Karpas-422 (cell line): ENCODE measurements at places on chromosomes 2 and 18. TPM values are rescaled to one million over a fixed set of nuclear protein-coding genes. Genes with fewer than 3 reads are reported as not detected.

GRCh38 chr2:111091811-111092211 is 28.9 kb upstream of the BCL2L11 start:
- no peak for DNase-seq

DNA sequence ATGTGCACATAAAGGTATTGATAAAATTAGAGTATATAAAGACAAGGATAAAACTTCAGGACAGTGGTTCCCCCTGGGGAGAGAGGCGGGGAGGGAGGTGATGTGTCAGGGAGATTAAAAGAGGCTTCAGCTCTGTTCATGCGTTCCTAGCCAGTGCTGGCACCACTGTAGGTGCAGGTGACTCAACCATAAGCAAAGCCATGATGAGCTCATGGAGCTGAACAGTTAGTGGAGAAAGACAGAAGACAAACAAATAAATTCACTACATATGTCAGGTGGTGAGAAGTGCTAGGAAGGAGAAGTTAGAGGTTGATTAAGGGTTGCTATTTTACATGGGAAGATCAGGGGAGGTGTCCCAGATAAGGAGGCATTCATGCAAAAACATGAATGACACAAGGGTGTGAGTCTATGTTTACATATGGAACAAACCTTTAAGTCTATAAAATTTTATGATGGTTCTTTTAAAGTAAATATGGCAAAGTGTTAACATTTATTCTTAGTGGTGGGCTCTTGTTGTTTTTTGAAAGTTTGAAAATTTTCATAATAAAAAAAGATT is 136.0 kb downstream of the ANKRD44 start:
- DNase-seq, result no peak

Gene MOCOS
- not detected in 2 replicates for total RNA-seq

Gene PRKAG3
- total RNA-seq, result not detected in 2 replicates

- no peak for DNase-seq
Observed at GRCh38 chr18:58168993-58169392, 125.0 kb downstream of the NEDD4L start.

- no peak for DNase-seq
Observed at GRCh38 chr2:132891498-132891897, 221.5 kb upstream of the LYPD1 start.

DNA sequence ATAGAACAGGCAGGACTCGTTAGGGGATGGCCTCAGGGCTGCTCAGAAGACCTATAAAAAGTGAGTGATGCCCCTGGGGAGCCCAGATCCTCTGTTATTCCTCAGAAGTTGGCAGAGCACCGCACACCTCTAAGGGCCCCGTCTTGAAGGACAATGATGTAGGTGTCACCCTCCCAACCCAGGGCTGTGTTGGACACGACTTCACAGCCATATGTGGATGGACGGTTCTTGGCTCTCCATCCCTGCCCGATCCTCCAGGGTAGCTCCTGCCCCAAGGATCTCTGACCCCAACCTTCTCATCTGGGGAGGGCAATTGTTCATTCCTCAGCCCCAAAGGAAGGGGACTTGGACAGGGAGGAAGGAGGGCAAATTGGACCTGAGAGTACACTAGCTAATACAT is 246.1 kb downstream of the DYSF start:
- DNase-seq, result no peak

DNA sequence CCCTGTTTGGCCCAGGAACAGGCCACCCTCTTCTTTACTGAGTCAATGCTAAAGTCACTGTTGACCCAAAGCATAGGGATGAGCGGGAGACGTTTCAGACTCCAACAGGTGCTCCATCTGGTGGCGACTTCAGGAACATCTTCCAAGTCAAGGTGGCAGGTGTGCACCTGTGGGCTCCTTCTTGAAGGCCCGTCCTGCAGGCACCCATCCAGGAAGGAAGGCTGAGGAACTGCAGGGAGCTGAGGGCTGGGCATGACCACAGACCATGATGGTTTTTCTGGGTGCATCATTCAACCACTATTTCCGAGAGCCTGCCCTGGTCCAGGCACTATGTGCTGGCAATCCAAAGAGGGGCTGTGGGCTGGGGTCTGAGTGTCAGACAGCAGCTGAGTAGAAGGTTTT is 142.8 kb downstream of the NDUFA10 start:
- peak; percentile 76 for DNase-seq

Gene C1QL2
- not detected in 2 replicates for total RNA-seq

Gene MYO1B
- total RNA-seq, result not detected in 2 replicates

Gene MORN2
- total RNA-seq, result 13.5 and 16.7 TPM in 2 replicates

- DNase-seq, result no peak
Observed at GRCh38 chr2:119117891-119118882, 40.4 kb downstream of the C1QL2 start.

Gene VWC2L
- total RNA-seq, result not detected in 2 replicates

GRCh38 chr2:118232796-118233195 is 144.5 kb downstream of the INSIG2 start:
- no peak for DNase-seq

- no peak for DNase-seq
Observed at GRCh38 chr2:153165021-153165420, 313.5 kb downstream of the RPRM start.

- peak; percentile 71 for DNase-seq
Observed at GRCh38 chr2:222193328-222193983, 105.3 kb downstream of the PAX3 start.

Gene UGT1A9
- total RNA-seq, result not detected in 2 replicates

Gene C18orf54
- 4.2 and 14.3 TPM in 2 replicates for total RNA-seq

- no peak for DNase-seq
Observed at GRCh38 chr2:99153921-99154604, 679 bp downstream of the TSGA10 start.

DNA sequence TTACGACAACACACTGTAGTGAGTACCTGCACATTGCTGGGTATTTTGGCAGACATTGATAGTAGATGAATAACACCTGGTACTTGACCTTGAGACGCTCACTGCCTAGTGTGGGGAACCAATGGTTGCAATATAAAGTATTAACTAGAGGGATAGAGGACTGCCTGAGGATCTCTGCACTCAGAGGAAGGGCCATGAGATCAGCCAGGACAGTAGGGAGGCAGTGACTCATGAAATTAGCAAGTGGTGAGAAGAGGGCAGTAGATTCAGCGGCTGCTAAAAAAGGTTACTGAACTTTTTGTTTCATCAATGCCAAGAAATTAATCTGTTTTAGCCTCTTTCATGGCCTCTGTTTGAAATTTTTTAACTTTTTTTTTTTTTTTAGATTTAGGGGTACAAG is 250.8 kb upstream of the TCF4 start:
- DNase-seq, result no peak

DNA sequence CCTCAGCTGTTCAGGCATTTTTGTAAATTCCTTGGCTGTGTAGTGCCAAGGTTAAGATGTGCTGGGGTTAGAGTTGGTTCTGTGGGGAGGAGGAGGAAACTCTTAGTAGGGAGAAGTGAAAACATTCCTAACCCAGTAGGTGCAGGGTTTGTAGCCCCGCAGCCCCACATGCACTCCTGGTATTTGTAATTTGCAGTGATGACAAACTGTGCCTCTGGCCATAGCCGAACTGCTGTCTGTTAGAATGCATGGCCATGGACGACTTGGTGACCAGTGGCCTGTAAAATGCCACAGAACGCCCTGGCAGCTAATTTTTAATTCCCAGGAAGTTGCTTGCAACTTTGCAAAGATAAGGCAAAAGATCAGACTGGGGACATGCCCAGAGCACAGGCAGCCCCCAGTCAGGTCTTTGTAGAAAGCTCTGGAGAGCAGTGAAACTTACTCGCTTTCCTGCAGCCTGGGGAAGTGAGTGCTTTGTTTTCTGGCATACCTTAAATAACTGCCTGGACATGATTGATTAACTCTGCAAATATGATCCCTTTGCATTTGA is 38.4 kb downstream of the LYPD6B start:
- no peak for DNase-seq

DNA sequence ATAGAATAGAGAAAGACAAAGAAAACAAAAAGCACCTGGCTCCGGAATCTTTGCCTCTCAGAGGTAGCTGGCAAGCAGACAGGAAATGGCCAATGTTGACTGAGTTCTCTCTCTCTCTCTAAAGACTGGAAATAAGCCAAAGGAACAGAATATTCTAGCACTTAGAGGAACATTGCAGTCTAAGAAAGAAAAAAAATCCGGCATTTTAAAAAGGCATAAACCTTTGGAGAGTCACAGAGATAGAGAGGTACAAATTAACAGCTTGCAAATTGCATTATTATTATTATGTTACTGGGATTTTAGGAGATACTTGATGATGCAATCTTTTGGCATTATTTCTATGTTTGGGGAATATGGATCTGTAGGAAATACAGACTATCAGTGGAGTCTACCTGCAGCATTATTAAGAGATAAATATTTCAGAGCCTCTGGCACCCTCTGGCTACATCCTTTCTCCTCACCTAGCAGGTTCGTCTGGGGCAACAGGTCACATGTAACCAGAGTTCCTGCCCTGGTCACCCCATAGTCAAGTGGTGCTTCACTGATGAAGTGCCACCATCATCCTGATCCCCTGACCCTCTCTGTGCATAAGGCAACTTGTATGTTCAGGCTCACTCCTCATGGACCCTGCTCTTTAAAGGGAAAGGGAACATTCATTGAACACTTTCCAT is 318.9 kb upstream of the ACVR2A start:
- DNase-seq, result no peak

Gene ALKAL2
- not detected in 2 replicates for total RNA-seq

DNA sequence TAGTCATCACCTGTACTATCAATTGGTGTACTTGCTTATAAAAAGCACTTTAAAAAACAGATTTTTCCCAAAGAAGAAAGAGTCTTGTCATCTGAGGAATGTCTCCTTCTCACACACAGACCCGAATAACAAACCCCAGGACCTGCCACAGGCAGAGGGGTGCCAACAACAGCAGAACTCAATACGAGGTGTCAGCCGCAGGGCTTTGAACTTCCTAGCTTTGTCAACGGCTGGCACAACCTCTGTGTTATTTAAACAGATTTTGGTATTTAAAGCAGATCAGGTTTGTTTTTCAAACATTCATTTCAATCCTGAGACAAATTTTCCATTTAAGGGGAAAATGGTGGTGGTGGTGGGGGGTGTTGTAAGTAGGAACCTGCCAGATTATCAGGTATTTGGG is 138.4 kb upstream of the RIOK3 start:
- DNase-seq, result no peak

DNA sequence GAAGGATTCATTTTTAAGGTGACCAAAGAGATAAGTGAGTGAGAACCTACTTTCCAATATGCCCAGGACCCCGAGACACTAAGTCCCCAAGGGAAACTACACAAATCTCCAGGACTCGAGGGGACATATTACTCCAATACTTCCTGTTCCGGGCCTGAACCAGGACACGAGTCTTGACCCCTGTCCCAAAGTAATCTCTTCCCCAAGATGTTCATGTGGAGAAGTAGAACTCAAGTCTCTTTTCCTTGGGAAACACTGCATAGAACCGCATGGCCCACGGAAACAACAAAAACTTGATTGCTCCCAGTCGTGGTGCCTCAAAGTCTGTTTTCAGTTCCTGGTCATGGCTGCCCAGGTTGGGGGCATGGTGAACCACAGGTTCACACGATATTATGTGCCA is 87.2 kb upstream of the ZEB2 start:
- DNase-seq, result no peak

Gene TWIST2
- 0.67 TPM in 1 of 2 replicates, not detected in the other for total RNA-seq

DNA sequence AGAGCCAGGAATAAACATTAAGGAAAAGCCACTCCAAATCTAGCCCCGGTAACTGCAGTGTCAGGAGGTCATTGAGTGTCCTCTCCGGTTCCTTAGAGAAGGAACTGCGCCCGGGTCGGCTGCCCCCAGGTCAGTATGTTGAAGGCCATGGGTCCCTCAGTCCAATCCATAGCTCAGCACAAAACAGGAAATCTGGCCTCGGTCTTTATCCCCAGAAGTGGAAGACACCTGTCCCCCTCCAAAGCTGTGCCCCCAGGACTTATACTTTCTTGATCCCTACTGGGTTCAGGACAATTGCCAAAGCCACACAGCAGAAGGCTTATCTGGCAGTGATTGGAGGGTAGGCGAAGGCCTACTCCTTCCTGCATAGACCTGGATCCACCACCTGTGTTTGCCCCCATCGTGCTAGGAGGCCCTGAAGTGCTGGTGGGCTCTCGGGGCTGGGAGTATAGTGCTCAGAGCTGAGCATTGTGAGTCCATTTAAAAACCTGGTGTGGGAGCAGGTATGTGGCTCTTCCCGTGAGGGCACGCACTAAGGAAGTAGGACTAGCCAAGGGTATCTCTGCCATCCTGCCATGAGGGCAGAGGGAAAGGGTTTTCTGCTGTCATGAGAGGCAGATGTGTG is 178.6 kb downstream of the SEPTIN10 start:
- no peak for DNase-seq

DNA sequence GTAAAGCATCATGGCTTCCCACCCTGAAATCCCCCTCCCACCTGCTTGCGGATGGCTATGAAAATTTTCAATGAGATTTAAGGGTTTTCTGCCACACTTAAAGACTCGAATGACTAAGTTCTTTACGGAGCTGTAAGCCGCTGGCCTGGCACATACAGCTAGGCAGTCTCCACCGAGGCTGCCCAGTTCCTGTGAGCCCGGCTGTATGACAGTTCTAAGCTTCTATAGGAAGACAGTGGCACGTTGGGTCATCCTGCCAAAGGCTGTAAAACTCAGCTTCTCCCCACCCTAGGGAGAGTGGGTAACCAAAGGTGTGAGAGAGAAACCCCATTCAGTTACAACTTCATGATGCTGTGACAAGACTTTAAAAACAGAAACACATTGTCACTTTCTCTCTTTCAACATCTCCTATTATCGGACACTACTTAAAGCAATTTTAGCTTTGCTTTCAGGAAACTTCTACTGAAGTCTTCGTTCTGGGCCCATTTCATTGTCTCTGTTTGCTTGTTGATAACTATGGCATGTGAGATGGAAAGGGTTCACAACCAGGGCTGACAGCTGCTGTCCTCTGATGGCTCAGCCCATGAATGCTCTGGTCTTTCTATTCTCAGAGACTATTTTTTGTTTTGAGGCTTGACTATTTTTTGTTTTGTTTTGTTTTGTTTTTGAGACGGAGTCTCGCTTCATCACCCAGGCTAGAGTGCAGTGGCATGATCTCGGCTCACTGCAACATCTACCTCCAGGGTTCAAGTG is 7.1 kb downstream of the CASP8 start:
- DNase-seq, result no peak

DNA sequence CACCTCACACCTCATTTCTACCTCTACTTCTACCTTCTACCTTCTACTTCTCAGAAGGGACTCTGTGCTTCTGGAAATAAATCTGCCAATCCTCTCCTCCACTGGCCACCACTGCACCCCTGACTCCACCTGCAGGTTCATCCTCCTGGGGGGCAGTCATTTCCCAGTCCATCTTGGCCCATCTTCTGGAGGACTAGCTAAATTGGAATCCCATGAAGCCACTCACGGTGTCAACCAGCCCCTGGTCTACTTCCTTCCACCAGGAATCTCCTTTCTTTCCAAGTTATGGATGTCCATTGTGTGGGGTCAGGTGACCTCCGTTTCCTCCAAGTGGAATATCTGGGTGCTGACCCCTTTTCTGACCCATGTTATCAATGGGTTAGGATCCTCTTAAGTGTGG is 3.9 kb downstream of the WNT10A start:
- no peak for DNase-seq

Gene MC5R
- not detected in 2 replicates for total RNA-seq

DNA sequence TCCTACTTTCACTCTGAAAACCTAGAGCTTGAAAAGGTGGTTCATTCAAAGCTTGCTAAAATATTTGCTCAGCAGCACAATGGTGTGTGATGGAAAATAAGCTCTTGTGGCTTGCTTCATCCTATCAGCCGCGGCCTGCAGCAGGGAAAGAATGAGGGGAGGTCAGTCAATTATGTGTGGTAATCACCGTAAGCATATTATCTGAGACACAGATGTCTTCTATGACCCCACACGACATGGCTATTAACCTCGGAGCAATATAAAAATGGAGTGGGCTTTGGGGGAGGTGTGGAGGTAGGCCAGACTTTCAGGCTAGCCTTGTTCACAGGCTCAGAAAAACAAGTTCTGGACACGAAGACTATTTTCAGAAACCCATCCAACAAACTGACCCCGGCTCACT is 98.4 kb upstream of the SIX3 start:
- no peak for DNase-seq

Gene TTN
- under 0.01 TPM in 2 replicates for total RNA-seq
